ENCODE measurements at places on chromosomes 6 and 20.

- no peak for DNase-seq
These were observed 6.2 kb downstream of the PRKN start for GRCh38 chr6:162721404-162721687.

GRCh38 chr20:59352541-59352940 is 52.1 kb downstream of the EDN3 start:
- no peak for DNase-seq

DNA sequence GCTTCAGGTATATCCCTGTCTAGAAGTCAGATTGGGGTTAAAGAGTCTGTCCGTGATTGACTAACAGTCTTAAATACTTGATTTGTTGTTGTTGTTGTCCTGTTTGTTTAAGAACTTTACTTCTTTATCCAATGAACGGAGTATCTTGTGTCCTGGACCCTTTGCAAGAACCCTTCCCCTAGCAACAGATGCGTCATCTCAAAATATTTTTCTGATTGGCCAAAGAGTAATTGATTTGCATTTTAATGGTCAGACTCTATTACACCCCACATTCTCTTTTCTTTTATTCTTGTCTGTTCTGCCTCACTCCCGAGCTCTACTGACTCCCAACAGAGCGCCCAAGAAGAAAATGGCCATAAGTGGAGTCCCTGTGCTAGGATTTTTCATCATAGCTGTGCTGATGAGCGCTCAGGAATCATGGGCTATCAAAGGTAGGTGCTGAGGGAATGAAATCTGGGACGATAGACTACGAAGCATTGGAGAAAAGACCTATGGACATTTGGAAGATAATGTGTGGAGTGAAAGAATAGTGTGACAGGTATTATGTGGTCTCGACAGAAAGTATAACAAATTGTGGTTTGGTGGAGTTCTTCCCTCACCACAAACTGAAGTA is at the start of gene HLA-DRA:
Gene HLA-DRA, plus strand, starts transcription at position 286 of the 613 bp plus-strand sequence. Its CDS starts 64 bp downstream, at position 350.
- peak; percentile 96 for DNase-seq

DNA sequence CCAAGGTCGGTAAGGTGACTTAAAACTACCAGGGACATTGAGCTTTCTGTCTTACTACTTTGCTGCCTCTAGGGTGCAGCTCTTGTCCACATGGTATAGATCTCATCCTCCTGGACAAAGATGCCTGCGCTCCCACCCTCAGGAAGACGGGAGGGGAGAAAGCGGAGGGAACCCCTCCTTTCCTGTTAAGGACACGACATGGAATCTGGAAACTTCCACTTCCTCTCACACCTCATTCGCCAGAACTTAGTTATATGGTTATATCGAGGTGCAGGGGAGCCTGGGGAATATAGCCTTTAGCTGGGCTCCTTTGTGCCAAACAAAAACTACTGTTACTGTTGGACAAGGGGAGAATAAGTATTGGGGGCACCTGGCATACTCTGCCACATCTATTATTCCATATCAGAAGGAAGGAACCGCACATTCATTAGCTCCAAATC is 224.3 kb upstream of the TSHZ2 start:
- DNase-seq = no peak
